ENCODE measurements at places on chromosomes 3 and 15. TPM values are rescaled to one million over a fixed set of nuclear protein-coding genes. Genes with fewer than 3 reads are reported as not detected.

GRCh38 chr3:134407239-134407625 lies 33.0 kb upstream of the AMOTL2 start:
- DNase-seq = no peak

- no peak for DNase-seq
These were observed 332.9 kb upstream of the TGFBR2 start for GRCh38 chr3:30273304-30274072.

DNA sequence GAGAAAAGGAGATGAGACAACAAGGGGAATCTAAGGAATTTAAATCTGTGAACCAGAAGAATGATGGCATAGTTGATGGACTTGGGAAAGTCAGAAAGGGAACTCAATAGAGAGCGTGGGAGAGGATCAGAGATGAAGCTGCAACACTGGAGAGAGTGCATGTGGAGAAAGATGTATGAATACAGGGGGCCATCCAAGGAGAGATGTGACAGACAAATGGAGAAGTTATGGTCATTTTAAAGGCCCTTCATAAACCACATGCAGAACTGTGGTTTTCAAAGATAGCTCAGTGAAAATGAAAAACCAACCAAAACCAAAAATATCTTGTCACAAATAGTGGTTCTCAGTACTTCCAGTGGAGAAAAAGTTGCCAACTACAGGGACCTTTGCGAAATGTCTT lies 265.2 kb downstream of the SUCLG2 start:
- DNase-seq = no peak

DNA sequence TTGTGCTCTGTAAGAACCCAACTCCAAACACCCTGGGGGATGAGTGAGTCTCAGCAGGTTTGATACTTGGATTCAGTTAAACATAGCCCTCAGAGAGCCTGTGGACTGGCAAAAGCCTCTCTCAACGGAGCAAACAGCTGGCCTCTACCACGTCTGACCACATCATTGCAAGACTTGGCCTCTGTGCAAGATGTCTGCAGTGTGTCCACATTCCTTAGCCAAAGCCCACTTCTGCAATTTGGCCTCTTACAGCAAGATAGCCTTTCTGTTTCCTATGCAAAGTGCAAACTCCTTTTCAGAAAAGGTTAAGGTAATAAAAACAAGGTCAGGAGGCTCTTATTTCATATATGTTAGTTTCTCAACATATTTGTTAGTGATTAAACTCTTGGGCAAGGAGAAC lies 27.9 kb downstream of the FBN1 start:
- no peak for DNase-seq

GRCh38 chr3:146561463-146561862 lies 17.1 kb upstream of the PLSCR1 start:
- no peak for DNase-seq

GRCh38 chr15:26391567-26392194 lies 381.2 kb downstream of the GABRB3 start:
- no peak for DNase-seq

TF gene
- polyA plus RNA-seq = 5.9 TPM

AGBL1 gene
- polyA plus RNA-seq = 11.7 TPM

CAV3 gene
- polyA plus RNA-seq = 337 TPM

IGF1R gene
- polyA plus RNA-seq = 18.3 TPM
